H1 (cell line): ENCODE measurements at places on chromosomes 16 and 17.

DNA sequence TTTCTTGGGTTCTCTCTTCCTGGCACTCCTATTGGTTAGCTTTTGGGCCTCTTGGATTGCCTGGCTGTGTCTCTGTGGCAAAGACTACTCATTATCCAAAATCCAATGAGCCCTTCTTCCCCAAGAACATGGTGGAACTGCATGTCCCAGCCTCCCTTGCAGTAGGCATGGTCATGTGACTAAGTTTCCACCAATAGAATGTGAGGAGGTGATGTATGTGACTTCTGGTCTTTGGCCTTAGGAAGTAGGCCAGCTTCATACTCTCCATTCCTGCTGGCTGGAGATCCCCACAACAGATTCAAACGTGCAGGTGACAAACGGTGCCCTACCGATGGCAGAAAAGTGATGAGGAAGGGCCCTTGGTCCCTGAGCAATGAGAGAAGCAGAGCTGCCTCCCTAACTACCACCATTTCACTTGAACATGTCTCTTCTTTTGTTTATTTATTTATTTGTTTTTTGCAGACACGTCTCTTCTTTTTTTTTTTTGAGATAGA, 17.3 kb upstream of the SPN start:
- no peak for DNase-seq

- no peak for DNase-seq
These were observed 29.5 kb upstream of the DNAI2 start for GRCh38 chr17:74244548-74244947.

GRCh38 chr16:57038166-57038565, 48.8 kb downstream of the NLRC5 start:
- no peak for DNase-seq

DNA sequence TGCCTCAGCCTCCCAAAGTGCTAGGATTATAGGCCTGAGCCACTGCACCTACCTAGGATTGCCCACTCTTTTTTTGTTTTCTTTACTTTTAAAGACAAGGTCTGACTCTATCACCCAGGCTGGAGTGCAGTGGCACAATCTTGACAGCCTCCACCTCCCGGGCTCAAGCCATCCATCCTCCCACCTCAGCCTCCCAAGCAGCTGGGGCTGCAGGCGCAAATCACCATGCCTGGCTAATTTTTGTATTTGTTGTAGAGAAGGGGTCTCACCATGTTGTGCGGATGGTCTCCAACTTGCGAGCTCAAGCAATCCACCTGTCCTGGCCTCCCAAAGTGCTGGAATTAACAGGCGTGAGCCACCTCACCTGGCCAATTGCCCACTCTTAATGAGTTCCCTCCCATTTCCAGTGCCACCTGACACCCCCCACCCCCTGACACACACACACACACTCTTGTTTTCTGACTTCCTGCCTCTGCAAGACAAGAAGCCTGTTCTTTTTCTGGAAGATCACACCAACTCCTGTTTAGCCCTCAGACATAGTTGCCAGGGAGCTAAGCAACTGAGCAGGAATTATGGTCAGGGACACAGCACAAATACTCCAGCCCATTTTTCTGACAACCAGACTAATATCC, 2.6 kb downstream of the OVCA2 start:
- DNase-seq: no peak

DNA sequence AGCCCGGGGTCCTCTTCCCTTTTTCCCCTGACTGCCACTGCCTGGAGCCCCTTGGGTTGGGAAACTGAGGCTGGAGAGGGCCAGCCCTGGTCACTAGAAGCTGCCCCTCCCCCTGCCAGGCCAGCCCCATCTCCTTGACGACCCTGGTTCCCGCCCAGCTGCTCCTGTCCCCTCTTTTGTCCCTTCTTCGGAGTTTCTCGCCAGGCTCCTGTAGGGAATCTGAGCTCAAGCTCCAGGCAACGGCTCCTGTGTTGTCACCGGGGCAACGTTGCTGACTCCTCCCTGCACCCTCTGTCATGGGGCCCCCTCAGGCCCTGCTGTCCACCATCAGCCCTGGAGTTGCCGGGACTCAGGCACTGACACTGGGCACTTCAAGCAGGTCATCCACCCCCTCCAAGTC, 5.7 kb downstream of the LLGL1 start:
- no peak for DNase-seq

DNA sequence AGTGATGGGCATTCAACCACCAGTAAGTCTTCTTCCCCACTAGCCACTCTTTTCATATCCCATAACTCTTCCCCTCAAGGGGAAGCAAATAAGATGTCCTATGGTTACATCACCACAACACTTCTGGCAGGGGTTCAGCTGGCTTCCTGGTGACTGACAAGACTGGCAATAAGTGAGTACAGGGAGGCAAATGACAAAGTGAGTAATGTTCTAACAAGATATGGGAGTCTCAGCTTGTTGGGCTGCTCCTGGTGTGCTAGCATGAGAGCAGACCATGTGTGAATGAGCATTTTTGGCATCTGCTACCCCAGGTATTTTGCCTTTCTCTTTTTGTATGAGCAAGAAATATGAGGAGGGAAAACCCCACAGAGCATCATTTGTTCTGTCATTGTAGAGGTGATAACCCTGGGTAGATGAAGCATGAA, 9.9 kb downstream of the TMIGD1 start:
- no peak for DNase-seq

DNA sequence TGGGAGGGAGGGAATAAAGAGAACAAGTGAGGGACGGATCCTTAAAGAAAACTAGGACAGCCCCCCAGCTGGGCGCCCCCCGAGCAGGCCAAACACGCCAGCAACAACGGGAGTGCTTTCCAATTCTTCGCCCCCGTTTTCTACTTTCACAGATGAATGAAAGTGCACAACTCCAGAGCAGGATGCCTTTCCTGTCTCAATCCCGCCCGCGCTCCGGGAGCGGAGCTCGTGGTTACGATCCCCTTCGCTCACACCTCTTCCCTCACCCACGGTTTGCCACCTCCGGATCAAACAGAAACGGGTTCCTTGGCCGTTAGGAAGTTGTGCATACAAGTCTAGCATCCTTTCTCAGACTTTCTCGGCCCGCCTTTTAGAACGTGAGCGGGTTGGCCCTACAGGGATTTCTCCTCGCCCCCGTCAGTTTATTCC, 680 bp downstream of the SKA2 start:
- no peak for DNase-seq

DNA sequence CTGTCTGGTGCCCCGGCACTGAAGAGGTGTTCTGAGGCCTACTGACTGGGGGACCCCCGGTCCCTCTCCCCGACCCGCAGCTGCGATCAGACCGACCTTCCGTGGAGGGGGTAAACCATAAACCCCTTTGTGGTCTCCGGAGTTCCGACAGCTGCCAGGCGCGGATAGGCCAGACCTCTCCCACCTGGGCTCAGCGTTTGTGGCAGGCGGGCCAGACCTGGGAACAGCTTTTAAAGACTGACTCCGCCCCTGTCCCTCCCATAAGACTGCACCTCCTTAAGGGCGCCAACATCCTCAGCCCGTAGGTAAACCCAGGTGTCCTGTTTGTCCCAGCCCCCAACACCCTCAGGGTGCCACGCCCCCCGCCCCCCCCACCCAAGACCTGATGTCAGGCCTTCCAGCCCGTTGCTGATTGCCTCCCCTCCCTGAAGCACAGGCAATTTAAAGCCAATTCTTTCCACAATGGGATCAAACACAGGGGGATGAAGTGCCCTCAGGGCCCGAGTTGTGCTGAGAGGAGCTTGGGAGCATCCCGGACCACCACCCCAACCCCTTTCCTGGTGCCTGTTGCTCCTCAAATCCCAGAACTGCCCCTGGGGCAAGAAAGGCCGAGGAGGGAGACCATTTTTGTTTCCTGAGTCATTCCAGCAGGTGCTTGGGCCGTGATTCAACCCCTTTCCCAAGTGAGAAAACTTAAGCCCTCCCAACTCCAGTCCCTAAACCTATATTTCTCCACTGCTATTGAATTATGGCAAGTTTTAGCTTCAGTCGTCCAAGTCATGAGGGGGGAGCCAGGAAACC, at the start of gene SOX15:
Gene SOX15 (minus strand): TSS at position 204 of the 801 bp plus-strand sequence. CDS start 418 bp downstream, outside the sequence.
- peak; percentile 79 for DNase-seq

- DNase-seq: no peak
These were observed 18.0 kb upstream of the CACNA1H start for GRCh38 chr16:1134776-1135458.

DNA sequence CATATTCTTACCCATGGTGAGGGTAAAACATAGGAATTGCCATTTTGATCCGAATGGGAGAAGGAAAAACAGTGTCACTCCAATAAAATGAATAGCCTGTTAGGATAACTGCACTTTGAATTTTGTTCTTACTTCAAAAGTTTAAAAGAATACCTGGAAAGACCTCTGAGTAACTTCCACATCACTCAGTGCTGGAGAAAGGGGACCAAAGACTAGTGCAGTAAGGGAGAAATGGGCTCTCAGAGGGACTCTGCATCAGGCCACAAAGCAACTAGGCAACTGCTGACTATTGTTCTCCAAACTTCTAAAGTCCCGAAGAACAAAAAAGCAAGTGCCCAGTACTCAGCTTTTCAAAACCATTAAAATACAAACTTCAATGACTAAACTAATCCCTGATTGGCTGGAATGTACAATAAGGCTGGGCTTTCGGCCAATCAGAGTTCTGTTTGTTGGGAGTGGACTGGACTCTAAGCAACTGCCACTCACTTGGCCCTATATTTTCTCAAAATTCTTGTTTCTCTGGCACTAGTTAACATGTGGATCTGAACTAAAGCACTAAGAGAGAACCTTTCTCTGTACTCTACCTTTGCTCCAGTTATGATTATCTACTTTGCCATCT, 6.2 kb downstream of the DNAJC7 start:
- DNase-seq: no peak

- DNase-seq: peak; percentile 97
These were observed 2.7 kb downstream of the KRT36 start for GRCh38 chr17:41486809-41487530.

DNA sequence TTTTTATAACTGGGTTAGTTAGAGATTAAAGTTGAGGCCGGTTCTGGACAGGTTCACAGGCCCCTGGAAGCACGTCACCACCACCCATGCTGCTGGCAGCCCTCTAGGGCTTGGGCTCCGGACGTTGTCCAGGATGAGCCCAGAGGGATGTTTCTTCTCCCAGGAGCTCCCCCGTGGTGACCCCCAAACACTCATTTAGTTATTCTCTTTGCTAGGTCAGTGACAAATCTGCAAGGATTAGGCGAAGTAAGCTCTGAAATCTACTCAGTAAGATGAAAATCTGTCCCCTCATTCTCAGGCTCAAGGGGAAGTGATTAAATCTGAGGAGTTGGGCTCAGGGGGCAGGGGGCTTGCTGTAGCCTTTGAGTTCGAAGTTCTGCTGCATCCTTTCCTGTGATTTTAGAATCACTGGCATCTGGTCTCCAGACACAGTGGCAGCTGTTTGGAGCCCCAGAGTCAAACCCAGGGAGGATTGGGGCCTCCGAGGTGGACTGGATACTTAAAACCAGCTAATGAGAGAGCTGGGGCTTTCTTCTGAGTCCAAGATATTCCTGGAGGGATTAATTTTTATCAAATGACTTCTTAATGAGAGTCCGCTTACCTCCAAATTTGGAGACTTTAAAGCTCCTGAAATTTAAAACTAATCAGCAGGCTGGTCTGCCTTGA, 49.2 kb upstream of the HS3ST2 start:
- DNase-seq: no peak

DNA sequence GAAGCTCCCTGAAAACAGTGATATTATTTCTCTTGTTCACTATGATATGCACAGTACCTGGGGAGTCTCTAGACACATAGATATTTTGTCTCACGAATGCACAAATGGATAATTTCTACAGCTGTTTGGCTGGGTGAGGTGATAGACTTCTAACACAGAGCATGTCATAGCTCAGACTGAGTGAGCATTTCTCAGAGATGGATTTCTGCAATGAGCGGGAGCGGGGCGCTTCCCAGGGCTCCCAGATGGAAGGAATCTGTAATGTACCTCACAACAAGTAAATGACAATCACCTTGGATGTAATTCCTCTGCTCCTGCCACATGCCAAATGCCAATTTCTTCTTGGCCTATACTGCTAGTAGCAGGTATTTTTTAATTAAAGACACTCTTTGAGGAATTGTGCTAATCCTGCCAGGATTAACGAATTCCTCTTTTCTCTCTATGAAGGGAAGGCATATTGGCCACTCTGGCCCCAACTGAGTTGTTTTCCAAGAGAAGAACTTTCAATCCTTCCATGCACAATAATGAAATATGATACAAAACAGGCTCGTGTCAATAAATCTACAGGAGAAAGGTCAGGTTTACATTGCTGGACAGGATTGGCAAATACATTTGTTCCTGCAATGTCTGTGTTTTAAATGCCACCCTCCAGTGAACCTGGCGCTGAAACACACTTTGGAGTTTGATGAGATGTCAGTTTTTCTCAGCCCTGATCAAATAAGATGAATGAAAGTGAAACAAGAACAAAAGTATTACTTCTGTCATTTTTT, 185.3 kb downstream of the CBLN1 start:
- DNase-seq: no peak

DNA sequence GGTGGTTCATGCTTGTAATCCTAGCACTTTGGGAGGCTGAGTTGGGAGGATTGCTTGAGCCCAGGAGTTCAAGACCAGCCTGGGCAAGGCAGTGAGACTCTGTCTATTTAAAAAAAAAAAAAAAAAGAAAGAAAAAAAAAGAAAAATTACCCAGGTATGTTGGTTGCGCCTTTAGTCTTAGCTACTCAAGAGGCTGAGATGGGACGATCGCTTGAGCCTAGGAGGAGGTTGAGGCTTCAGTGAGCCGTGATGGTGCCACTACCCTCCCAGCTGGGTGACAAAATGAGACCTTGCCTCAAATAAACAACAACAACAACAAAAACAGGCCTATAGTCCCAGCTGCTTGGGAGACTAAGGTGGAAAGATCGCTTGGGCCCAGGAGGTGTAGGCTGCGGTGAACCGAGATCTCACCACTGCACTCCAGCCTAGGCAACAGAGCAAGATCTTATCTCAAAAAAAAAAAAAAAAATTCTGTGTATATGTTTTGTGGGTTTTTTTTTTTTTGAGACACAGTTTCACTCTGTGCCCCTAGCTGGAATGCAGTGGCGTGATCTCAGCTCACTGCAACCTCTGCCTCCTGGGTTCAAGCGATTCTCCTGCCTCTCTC, 12.5 kb upstream of the ANKRD40CL start:
- no peak for DNase-seq

DNA sequence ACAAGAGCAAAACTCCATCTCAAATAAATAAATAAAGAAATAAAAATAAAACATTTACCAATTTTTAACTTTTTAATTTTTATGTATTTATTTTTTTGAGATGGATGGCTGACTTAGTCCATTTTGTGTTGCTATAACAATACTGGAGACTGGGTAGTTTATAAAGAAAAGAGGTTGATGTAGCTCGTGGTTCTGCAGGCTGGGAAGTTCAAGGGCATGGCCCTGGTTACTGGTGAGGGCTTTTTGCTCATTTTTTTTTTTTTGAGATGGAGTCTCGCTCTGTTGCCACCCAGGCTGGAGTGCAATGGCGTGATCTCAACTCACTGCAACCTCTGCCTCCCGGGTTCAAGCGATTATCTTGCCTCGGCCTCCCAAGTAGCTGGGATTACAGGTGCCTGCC, 14.2 kb upstream of the FOXK2 start:
- no peak for DNase-seq

- no peak for DNase-seq
These were observed 2.8 kb downstream of the DRC3 start for GRCh38 chr17:17975436-17975835.

- DNase-seq: no peak
These were observed 32.0 kb upstream of the TOX3 start for GRCh38 chr16:52578829-52579498.
